ENCODE measurements at places on chromosomes 11 and 22. TPM values are rescaled to one million over a fixed set of nuclear protein-coding genes. Genes with fewer than 3 reads are reported as not detected.

ABCC8 gene
- 8.6 TPM for total RNA-seq

APOA5 gene
- total RNA-seq, result not detected

MRGPRX3 gene
- total RNA-seq, result not detected

SCGB1D2 gene
- not detected for total RNA-seq

BIRC2 gene
- 144 TPM for total RNA-seq

LGR4 gene
- 17.1 TPM for total RNA-seq

APOBEC3H gene
- total RNA-seq, result not detected

TRIM48 gene
- not detected for total RNA-seq

DDIAS gene
- total RNA-seq, result 1.6 TPM

INTS4 gene
- total RNA-seq, result 46.9 TPM

SLC17A6 gene
- total RNA-seq, result 11.8 TPM

ANGPTL5 gene
- total RNA-seq, result 0.41 TPM

RFPL2 gene
- total RNA-seq, result 1.2 TPM

C22orf42 gene
- total RNA-seq, result 0.41 TPM

ADAMTS15 gene
- 2.4 TPM for total RNA-seq

KRTAP5-1 gene
- not detected for total RNA-seq

MCHR1 gene
- total RNA-seq, result 1.2 TPM

ARSA gene
- 4.5 TPM for total RNA-seq

TCN2 gene
- 11.0 TPM for total RNA-seq

PANX2 gene
- total RNA-seq, result 2.0 TPM

OOSP3 gene
- not detected for total RNA-seq

CNIH2 gene
- total RNA-seq, result 41.6 TPM

AHNAK gene
- total RNA-seq, result 15.9 TPM

CSNK2A3 gene
- total RNA-seq, result 2.0 TPM

C11orf21 gene
- total RNA-seq, result under 0.01 TPM

CDC42BPG gene
- under 0.01 TPM for total RNA-seq

NPAS4 gene
- under 0.01 TPM for total RNA-seq

CDON gene
- total RNA-seq, result 32.6 TPM

TCN1 gene
- total RNA-seq, result not detected

SAA1 gene
- total RNA-seq, result not detected

OR52I1 gene
- total RNA-seq, result not detected

GGT1 gene
- total RNA-seq, result 2.0 TPM

DCDC1 gene
- 2.4 TPM for total RNA-seq

EXPH5 gene
- total RNA-seq, result under 0.01 TPM

IFITM10 gene
- 0.41 TPM for total RNA-seq

DLAT gene
- total RNA-seq, result 53.0 TPM

TMPRSS4 gene
- total RNA-seq, result not detected

HSPA8 gene
- 3,900 TPM for total RNA-seq

RCN1 gene
- total RNA-seq, result 22.8 TPM

P2RY2 gene
- not detected for total RNA-seq

CLMP gene
- 50.5 TPM for total RNA-seq
